Uterine smooth muscle cell (primary cell): ENCODE measurements at places on chromosomes 3 and 15. TPM values are rescaled to one million over a fixed set of nuclear protein-coding genes. Genes with fewer than 3 reads are reported as not detected.

The ZBTB47 gene
- 24.0 and 33.1 TPM in 2 replicates for total RNA-seq

The DZIP3 gene
- 14.5 and 16.6 TPM in 2 replicates for total RNA-seq

The C3orf22 gene
- not detected in 2 replicates for total RNA-seq

The CASR gene
- total RNA-seq, result not detected in 2 replicates

The XCR1 gene
- total RNA-seq, result under 0.01 TPM in 1 of 2 replicates, not detected in the other
